Glomerular endothelial cell (primary cell): ENCODE measurements at places on chromosomes 2 and 18.
A peak's percentile ranks its signal among the peaks of the same experiment; 100 is the strongest.

DNA sequence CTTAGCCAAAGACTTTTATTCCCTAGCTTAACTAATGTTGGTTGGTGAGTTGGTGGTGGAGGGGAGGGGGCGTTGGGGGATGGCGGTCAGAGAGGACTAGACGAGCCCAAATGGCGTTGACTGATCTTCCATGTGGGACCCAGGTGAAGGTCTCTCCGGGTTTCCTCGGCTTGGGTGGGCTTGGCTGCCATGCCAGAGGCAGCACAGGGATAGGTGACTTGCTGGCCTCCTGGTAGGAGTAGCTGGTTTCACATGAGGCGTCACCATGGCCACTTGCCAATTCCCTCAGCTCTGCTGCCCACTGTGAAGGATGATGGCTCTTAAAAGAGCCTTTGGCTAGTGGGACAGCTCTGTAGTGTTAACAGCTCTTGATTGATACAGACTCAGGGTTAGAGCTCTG, 1337.0 kb upstream of the FAM98A start:
- DNase-seq = no peak

DNA sequence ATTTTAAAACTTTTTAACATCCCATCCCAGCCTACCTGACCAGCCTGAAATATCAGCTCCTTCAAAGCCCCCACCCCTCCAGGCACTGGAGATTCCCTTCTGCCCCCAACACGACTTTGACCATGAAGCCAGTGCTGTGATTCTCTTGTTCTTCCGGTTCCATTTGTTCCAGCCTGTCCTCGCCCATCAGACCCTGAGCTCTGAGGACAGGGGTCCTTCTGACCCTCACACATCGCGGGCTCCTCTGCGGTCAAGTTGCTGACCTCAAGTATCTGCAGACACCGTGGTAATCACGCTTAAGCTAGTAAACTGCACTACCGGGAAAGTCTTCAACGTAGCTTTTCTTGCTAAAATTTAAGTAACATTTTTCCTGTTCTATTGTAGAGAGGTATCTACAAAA, 282.2 kb upstream of the SALL3 start:
- no peak for DNase-seq

GRCh38 chr18:46700066-46700824, 43.2 kb upstream of the LOXHD1 start:
- no peak for DNase-seq

GRCh38 chr2:168736649-168737445, 65.6 kb upstream of the NOSTRIN start:
- no peak for DNase-seq

- DNase-seq = peak; percentile 66
Observed at GRCh38 chr2:11292464-11293255, 51.8 kb downstream of the ROCK2 start.

- no peak for DNase-seq
Observed at GRCh38 chr2:38620282-38620977, 17.7 kb upstream of the HNRNPLL start.

GRCh38 chr2:43708891-43709290, 32.7 kb upstream of the C1GALT1C1L start:
- DNase-seq = no peak

DNA sequence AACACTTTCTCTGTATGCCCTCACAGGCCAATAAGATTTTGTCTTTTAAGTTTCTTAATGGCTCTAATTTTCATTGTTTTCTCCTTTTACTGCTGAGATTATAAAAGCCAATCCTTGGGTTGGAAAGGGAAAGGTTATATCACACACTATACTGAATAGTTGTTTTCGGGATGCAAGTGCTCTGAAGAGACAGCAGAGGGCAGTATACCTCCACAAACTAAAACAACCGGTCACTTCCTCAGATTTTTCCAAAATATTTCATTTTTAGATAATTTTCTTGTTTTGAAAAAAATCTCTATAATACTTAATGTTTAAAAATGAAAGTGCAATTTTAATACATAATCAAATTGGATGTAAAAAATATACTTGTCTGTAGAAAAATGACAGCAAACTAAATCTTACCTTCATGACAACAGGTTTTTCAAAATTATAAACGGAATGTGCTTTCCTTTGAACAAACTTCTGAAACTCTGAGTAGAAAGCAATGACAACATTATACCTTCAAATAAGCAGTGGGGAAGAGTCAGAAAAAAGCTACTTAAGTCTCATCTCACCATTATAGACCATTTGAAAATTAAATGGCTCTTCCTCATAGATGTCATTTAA, 82.7 kb downstream of the ORC4 start:
- DNase-seq = no peak

GRCh38 chr2:177329064-177329463, 63.5 kb upstream of the AGPS start:
- no peak for DNase-seq

DNA sequence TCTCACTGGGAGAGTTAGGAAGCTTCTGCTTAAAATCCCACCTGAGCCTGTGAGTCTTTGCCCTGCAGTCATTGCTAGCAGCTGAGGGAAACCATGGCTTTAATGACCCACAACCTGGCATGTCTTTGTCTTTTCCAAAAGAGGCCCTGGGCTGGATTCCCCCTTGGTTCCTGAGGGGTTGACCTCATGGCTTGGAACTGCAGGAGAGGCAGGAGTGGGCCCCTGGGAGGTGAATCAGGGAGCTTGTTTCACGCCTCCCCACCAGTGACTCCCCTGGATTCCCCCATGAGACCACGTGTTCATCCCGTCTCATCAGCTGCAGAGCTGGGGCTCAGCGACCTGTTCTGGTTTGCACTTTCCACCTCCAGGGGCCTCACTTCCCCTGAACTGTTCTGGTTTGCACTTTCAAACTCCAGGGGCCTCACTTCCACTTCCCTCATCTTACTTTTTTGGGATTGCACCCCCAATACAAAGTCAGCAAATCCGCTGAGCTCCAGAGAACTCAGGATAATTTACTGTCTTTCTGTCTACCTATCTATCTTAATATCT, 58.5 kb upstream of the TMEM18 start:
- DNase-seq = no peak

- DNase-seq = no peak
Observed at GRCh38 chr18:5286525-5286924, 9.0 kb downstream of the ZBTB14 start.

DNA sequence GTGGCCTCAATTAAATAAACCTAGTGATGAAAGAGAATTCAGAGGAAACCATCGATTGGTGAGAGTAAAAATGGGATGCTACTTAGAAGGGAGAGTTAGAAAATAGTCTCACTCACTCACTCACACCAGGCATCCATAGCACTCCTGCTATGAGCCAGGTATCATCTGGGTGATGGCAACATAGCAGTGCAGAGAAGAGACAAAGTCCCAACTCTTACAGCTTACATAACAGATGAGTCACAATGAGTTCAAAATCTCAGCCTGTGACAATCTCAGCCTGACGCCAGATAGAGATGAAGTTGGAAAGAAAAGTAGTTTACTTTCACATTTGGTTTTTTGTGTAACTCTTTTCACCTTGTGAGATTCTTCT, 55.4 kb upstream of the THOC1 start:
- no peak for DNase-seq

DNA sequence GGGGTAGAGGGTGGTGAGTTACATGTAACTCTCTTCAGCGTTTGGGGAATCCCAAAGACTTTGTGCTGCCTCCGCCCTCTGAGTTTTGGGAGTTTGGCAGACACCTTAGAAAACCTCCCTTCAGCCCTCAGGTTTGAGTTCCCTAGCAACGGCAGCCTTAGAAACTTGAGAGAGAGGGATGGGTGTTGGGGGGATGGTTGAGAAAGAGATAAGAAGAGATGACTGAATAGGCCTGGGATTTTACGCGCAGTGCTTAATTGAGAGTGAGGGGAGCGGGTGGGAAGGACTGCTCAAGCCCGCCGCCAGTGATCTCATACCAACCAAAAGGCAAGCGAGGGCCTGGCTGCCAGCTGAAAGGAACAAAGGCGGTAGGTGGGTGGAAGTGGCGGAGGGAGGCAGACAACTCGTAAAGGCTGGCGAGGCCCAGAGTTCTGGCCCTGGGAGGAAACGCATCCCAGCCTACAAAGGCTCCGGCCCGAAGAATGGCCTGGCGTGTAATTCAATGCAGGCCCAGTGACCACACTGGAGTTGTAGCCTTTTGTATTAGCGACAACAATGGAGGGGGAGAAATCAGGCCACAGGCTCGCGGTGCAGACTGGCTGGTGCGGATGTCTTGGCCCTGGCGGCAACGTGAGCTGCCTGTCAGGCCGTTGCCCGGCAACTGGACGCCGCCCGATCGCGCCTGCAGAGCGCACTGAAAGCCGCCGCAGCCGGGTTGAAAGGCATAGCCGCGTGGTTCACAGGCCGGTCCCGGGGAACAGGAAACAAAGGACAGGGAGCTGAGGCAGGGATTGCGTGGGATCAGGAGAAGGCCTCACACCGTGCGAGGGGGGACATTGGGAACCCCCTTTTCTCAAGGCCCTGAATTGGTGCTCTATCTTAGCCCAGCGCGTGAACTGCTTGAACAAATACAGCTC, 39.9 kb upstream of the DARS1 start:
- DNase-seq = no peak

GRCh38 chr2:45121236-45121927, 112.1 kb upstream of the SIX2 start:
- DNase-seq = no peak

DNA sequence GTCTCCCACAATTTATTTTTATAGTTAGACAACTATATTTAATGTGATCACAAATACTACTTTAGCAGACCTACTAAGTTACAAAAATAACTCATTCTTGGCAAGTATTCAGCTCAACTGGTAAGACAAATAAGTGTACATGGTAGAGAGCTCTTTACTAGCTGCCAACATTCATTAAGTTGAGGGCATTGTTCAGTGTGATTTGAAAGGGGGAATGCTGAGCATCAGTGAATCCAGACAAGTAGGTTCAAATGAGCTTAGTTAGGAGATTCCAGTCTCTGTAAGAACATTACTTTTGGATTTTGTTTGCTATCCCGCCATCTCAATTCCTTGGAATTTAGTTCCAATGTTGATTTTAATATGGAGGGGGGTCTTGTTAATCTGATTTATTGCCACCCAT, 187.3 kb upstream of the LYPD1 start:
- no peak for DNase-seq

GRCh38 chr18:58911241-58911640, 46.6 kb downstream of the ZNF532 start:
- no peak for DNase-seq

DNA sequence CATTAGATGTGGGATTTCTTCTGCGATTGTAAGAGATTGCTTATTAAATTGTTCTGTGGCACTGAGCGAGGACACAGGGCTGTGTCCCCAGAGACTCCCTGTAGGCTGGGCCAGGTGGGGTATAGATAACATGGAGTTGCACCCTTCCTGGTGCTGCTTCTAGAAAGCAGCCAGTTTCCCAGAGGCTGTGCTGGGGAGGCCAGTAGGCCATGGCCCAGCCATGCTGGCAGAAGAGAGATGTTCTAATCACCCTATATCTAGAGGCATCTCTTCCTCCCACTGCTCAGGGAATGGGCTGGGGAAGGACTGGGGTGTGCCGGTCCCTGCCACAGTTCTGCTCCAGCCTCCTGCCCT, 66.9 kb downstream of the HS1BP3 start:
- no peak for DNase-seq

GRCh38 chr2:233919938-233920337, 2.8 kb downstream of the TRPM8 start:
- no peak for DNase-seq

- no peak for DNase-seq
Observed at GRCh38 chr2:70916291-70916690, 19.4 kb upstream of the ATP6V1B1 start.

DNA sequence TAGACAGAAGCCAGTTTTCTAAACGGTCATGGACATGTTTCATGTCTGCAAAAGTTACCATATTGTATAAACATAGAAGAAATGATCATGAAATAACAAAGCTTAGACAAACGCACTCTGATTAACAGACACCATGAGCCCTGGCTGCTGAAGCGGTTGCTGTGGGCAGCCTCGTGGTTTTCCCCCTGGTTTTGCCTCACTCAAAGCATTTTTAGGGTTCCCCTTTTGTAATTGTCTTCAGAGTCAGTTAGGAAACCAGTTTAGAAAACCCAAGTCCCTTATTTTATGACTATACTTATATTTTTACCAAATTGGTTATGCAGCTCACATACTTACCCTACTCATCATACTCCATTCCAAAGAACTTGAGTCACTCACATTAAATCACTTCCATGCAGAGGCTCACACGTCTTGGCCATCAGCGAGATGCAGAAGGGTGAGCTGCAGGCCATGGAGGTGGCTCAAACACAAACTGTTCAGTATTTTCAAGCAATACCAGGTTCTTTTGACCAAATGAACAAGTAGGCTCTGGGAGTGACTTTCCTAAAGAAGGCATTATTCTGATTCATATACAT, 105.6 kb upstream of the SALL3 start:
- no peak for DNase-seq

DNA sequence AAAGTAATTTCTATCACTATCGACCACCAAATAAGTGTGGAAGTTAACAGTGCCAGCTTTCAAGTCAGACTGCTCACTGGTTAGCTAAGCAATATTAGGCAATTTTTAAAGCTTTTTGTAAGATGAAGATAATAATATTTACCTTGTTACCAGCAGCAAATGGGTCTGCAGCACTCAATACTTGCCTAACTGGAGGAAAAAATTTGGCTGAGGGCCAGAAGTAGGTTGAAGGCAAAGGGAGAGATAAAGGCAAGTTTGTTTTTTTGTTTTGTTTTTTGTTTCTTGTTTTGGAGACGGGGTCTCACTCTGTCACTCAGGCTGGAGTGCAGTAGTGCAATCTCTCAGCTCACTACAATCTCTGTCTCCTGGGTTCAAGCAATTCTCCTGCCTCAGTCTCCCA, 675.9 kb downstream of the DPP10 start:
- DNase-seq = no peak

- no peak for DNase-seq
Observed at GRCh38 chr2:3125761-3126130, 251.9 kb downstream of the EIPR1 start.

DNA sequence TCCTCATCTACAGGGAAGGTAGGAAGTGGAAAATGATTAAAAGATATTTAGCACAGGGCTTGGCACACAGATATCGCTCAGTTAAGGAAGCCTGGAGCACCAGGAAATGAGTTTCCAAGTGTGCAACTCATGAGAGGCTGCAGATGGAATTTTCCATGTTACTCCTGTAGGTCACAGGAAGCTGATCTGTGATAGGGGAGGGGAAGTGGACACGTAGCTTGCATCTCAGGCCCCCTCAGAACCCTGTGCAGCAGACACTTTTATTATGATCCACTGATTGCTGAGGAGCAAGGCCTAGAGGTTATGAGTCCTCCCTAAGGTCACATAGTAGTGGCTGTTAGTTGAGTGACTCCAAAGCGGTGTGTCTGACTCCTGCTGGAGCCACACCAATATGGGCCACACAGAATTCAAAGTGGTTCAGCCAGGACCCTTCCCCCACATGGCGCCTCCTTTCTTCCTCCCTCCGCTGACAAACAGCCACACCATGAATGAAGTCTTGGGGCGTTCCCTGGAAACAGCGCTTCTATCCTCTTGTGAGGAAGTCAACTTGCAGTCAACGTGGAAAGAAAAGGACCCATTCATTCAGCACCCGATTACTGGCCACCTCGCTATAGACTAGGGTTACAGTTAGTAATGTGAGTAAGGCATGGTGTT, 21.5 kb downstream of the DYSF start:
- DNase-seq = no peak

GRCh38 chr2:214830794-214831346, 21.4 kb upstream of the BARD1 start:
- DNase-seq = no peak
